CD8-positive, alpha-beta T cell (primary cell): ENCODE measurements at places on chromosomes 11 and 22.

DNA sequence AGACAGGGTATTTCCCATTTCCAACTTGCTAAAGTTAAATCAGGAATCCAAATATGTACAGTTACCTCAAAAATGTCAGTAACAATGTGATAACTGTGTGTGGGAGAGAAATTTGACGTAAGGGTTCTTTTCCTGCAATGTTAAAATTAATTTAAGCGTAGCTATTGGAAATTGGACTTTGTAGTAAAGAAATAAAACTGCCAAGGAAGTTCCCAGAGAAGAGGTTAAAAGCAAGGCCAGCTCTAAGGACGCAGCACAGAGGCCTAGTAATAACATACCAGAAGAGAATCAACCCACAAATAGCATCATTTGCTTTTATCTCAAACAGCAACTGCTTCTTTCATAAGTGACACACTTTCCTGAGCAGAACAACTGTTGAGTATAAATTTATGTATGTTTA, 36.8 kb upstream of the GRIA4 start:
- DNase-seq, result no peak

DNA sequence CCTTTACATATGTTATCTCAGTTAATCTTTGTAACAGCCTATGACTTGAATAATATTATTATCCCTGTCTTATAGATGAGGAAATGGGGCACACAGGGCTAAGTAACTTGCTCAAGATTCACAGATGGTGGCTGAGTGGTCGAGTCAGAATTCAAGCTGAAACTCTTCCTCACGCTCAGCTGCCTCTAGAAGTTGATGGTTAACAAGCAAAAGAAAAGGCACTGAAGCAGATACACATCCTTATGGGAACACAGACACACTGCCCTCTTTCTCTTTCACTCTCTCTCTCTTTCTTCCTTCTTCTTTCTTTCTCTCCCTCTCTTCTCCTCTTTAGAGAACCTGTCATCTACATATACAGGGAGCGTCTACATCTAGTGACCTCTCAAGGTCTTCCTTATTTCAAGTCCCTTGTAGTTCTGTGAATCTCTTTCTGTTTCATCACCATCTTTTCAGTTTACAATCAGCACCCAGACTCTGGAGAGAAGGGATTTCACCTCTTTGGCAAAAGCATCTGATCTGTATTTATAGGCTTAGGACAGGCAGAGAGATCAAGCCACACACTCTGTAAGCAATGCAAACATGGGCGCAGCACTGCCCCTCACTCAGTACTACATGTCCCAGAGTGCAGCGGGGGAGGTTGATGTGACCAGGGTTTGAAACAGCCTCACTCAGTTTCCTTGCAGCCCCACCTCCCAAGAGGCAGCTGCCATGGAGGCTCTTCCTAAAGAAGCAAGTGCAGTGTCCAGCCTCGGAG, 75.7 kb downstream of the GRAMD1B start:
- DNase-seq, result no peak

- DNase-seq, result no peak
These were observed 30.6 kb downstream of the CYB5R2 start for GRCh38 chr11:7642747-7643146.

DNA sequence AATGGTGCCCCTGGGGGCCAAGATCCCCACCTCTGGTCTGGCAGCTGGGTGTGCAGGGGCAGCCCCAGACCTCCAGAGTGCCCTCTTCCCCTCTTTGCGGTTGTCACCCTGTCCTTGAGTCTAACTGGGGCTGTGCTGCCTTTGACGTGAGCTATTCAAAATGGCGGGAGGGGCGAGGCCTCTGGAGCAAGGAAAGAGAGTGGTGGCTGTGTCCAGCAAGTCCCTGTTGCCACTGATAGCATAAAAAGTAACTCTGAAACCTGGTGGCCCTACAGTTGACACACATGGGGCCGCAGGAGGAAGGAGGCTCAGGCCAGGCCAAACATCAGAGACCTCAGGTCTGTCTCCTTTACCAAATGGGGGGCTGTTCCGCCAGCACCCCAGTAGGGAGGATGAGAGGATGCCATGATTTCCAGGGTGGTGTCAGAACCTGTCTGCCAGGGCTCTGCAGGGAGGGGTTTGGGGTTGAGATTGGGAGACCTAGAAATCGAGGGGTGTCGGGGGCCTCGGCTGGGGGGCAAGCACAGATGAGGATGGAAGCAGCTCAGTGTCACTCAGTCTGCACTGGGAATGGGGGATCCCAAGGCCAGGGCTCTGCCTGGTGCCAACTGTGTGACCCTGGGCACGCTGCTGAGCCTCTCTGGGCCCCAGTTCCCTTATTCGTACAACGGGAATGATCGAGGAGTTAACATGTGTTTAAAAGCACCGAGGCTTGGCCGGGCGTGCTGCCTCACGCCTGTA, 49.2 kb upstream of the KCNQ1OT1 start:
- no peak for DNase-seq

GRCh38 chr11:61659413-61660196, 20.6 kb upstream of the DAGLA start:
- no peak for DNase-seq

DNA sequence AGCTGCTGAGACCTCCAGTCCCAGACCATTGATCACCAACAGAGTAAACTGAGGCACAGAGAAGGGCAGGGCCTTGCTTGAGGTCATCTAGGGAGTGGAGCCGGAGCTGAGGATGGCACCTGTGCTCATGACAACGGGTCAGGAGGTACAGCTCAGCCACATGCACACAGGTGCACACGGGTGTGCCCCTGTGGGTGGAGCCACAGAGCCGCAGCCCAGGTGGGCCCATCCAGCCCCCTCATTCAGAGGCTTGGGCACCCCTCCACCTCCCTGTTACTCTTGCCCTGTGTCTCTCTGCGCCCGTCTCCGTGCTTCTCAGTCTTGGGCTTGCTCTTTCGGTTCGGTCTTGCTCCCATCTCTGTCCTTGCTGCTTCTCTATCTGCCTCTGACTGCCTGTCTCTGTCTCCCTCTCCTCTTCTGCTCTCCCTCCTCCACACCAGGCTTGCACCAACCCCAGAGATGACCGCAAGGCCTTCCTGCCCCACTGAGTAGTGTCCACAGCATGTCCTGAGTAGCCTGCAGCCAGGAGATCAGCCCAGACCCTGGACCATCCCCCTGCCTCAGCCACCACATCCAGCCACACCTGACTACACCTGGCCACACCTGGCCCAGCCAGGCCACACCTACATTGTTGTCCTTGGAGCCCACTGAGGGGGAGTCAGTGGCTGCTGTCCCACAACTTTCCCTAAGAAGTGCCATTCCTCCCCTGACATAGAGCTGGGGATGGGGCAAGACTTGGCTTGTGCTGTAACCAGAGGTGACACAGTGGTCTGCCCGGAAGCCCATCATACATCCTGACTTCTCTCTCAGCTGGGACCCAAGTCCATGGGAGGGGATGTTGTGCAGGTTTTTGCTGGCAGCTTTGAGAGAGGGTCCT, 39.3 kb upstream of the CRYBB3 start:
- no peak for DNase-seq

DNA sequence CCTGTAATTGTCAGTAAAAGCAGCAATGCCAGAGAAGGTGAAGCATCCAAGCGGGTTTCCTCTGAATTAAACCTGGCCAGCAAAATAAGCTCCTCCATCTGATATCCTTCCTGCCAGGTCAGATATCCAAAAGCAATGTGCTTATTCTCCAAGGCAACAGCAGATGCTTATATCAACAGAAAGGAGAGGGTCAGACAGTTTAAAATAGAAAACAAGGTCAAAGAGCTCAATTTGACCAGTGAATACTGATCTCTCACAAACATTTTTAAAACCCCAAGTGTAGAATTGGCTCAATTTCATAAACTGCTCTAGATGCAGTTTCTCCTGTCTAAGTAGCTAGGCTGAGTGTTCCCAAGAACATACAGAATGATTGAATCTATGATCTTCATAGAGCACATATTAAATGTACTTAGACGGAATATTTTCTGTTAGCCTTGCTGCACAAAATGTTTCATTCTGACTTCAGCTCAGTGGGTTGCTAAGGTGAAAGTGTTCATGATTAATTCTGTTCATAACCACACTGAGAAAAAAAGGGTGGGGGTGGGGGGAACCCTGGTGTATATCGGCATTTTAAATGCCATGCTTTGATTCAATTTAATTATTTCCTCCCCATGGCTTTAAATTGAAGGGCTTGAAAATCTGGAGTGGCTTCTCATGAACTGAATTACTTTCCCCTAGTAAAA, 174.2 kb upstream of the ARHGAP20 start:
- no peak for DNase-seq

- DNase-seq, result no peak
These were observed 3.5 kb upstream of the EEF1G start for GRCh38 chr11:62577046-62577714.

GRCh38 chr11:118441770-118442275, 5.5 kb downstream of the KMT2A start:
- no peak for DNase-seq

DNA sequence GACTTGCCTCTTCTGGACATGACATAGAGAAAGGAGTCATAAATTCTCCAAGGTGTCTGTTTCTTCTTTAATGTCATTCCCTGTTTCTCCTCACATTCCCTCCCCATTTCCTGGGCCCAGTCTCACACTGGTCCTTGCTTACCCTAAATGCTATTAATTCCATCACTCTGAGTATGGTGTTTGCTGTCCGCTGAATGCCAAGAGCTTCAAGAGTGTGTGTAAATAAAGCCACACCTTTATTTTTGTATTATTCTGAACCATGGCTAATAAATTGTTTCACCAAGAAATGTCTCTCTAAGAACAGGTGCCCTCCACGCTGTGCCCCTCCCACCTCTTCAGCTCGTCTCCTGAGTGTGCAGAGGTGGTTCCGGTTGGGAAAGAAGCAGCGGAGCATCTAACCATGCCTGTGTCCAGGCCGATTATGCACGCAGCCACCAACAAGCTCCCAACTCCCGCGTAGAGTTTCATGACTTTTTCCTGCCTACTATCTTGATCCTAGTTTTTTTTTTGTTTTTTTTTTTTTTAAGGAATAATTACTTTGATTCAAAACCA, 8.6 kb downstream of the TMEM121B start:
- DNase-seq, result no peak
